ENCODE measurements at places on chromosomes 1 and 21. TPM values are rescaled to one million over a fixed set of nuclear protein-coding genes. Genes with fewer than 3 reads are reported as not detected.

DNA sequence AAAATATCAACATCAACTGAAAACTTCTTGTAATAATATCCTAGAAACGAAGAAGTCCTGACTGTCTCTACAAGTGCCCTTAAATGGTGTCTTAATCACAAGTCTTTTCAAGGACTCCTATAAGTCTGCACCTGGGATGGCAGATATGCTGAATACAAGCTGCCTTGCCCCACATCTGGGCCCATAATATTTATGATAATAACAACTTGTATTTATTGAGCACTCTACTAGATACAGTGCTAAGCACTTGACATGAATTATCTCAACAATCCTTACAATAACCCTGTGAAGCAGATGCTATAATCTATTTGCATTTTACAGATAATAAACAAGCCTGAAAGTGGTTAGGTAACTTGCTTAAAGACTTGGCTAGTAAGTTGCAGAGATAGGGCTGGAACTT, 78.0 kb upstream of the ZNF648 start:
- no peak for DNase-seq

DNA sequence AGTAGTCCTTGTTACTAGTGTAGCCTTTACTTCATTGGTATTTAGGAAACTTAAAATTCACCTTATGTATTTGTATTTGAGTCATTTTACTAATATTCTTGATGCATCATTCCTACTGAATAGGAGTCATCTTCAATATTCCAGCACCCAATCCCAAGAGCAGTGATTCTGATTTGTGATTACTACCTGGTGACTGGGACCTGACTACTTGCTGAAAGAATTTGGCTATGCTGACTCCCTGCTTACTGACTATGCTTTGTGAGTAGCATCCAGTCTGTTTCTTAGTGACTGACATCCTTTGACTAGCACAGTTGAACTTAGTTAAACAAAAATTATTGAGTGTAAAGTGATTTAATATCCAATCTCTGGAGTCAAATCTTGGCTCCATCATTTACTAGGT, 129.9 kb upstream of the NEGR1 start:
- no peak for DNase-seq

Gene CHAF1B
- total RNA-seq, result 0.38 TPM

- DNase-seq, result peak; percentile 56
Measured at GRCh38 chr1:221886743-221887414, 145.0 kb upstream of the DUSP10 start.

Gene LRRC38
- total RNA-seq, result 0.30 TPM

Gene AGBL4
- 0.38 TPM for total RNA-seq

DNA sequence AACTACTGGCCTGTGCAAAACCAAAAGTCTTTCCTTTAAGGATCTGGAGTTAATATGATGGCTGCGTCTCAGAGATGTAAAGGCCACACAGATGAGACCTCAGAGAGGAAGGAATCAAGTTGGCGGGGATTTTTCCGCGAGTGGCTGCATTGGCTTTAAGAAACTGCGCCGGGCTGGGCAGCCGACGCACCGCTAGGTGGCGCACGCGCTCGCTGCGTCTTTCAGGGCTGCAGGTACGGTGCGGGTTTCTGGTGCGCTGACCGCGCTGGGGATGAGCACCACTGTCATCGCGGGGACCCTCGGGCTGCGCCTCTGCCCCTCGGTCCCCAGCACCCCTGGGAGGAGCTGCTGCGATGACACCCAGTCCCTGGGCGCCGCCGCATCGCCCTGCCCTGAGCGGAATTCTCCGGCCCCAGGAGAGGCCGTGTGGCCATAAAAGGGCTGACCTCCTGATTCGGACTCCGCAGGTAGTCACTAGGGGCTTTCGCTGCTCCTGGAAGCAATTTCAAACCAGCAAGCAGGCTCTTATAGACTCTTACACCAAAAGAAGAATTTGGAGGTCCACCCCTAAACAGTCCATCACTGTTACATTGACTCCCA, 241.0 kb downstream of the KCNJ6 start:
- peak; percentile 60 for DNase-seq

DNA sequence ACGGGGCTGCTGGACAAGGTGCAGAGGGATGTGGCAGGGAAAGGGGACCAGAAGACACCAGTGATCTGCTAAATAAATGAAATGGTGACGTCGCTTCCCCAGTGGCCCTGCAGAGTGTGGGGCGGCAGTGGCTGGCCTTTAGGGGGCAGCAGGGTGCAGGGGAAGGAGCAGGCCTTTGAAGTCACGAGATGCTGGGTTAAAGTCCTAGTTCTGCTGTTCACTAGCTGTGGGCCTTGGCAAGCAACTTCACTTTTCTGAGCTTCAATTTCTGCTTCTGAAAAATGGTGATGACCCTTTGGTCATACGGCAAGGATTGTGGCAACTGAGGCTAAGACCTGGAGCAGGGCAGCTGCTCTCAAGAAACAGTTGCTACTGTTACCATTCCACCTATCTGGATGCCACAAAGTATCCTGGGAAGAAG, 9.2 kb upstream of the GALE start:
- peak; percentile 75 for DNase-seq

Gene TRIM58
- 0.16 TPM for total RNA-seq

- DNase-seq, result no peak
Measured at GRCh38 chr1:206682111-206682510, 2.6 kb upstream of the MAPKAPK2 start.

DNA sequence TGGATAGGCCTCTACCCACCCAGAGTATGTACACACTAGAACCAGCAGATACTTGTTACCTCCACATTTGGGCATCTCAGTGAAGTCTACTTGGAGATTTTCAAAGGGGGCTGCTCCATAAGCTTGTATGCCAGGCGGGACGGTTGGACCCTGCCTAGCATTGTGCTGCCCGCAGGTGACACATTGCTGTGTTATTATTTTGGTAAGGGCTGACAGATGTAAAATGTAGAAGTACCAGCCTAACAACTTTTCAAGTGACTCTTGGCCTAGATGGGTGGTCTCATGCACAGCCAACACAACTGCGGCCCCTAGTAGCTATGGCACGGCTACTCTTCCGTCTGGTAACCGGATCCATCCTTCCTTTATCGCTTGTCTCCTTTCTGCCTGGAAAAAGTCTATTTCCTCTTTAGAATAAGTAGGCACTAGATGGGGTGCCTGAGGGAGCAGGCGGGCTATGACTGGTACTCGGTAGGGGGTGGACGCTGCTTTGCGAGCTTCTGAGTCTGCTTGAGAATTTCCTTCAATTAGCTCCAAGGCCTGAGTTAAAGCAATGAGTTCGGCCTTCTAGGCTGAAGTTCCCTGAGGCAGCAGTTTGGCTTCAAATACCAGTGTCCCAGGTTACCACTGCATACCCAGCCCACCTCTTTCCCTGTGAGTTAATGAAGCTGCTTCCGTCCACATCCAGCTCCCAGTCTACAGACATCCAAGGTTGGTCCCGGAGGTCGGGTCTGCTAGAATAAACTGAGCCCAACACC, 405.3 kb downstream of the TGFB2 start:
- DNase-seq, result no peak

- DNase-seq, result no peak
Measured at GRCh38 chr1:77238462-77238861, 19.2 kb upstream of the PIGK start.

Gene LHX8
- total RNA-seq, result not detected

- peak; percentile 42 for DNase-seq
Measured at GRCh38 chr1:177274687-177275211, 104.0 kb downstream of the BRINP2 start.

DNA sequence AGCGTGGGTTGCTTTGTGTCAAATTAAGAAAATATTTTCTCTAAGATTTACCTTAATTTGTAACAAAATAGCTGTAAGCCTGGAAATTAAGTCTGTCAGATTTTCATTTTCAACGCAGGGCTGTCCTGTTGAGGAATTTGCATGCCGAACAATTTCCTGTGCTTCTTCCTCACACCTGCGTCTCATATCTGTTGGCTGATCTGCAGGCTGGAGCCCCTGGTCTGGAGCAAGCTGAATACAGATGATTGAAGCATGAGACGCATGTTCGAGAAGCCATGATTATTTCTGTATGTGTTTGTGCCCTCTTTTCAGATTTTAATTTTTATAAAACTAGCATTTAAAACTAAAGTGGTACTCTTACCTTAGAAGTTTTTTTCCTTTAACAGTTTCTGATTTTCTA, 9.8 kb downstream of the MIXL1 start:
- DNase-seq, result no peak

Gene OR2L13
- total RNA-seq, result not detected

- no peak for DNase-seq
Measured at GRCh38 chr1:219905524-219905923, 22.8 kb downstream of the SLC30A10 start.

DNA sequence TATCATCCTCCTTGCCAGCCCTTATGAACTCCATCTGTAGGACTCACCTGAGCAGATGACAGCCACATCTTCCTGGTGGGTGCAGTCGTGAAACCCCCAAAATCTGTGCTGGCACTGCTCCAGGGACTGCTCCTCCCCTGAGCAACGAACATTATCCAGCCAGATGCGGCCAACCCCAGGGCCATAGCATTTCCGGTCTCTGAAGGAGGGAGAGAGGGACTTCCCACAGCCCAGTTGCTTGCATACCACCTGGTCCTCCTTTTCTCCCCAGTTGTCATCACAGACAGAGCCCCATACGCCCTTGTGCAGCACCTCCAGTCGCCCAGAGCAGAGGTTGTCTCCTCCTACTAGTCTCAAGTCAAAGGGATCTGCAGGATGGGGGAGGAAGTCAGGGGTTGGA, 8.5 kb downstream of the CD5L start:
- DNase-seq, result no peak

Gene RNF186
- total RNA-seq, result not detected

- DNase-seq, result no peak
Measured at GRCh38 chr1:213942061-213942460, 45.7 kb upstream of the PROX1 start.

Gene CADM3
- 3.7 TPM for total RNA-seq

DNA sequence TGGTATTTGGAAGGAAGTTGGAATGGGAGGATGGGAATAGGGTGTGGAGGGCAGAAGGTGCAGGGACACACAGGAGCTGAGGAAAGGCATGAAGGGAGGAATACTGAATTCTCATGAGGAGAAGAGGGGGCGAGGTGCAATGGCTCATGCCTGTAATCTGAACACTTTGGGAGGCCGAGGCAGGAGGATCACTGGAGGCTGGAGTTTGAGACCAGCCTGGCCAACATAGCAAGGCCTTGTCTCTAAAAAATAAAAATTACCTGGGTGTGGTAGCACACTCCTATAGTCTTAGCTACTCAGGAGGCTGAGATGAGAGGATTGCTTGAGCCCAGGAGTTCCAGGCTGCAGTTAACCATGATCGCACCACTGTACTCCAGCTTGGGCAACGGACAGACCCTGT, 117.3 kb downstream of the DTL start:
- DNase-seq, result no peak

DNA sequence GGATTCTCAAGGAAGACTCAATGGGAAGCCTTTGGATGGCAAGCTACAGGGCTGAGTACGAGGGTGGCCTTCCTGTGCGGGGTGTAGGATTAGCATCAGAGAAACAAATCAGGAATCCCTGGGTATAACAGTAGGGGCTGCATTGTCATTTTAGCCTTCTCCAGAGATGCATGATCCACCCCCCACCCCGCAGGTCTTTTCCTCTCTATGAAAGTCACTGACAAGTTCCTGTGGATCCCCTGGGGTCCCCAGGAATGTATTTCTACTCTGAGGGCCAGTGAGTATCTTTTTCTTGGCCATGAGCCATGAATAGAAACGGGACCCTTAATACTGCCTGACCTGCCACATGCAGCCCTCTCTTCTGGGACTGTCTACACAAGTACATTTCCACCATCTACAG, 473.0 kb upstream of the VAMP3 start:
- no peak for DNase-seq

DNA sequence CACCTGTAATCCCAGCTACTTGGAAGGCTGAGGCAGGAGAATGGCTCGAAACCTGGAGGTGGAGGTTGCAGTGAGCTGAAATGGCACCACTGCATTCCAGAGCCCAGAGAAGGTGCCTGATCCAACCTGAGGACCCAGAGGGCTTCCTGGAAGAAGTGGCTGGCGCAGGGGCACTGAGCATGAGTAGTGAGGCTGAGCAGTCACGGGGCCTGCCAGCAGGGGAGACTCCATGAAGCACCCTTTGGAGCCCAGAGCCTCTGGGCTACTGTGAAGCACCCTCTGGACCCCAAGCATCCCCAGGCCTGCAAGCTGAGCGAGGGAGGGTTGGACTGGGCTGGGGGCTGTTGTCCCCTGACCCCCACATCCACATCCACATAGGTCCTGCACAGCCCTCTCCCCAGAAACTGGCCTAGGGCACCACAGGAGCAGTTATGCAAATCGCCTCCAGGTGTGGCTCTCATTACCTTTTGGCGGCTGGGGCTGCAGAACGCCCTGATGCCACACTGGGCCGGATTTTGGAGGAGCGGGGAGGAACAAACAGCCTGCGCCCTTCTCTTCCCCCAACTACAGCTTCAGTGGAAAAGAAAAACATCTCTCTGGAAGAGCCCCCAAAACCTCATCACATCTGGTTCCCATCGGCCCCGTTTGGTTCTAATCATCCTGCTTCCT, 78.2 kb upstream of the TARDBP start:
- DNase-seq, result no peak

Gene SERTAD4
- 4.6 TPM for total RNA-seq

DNA sequence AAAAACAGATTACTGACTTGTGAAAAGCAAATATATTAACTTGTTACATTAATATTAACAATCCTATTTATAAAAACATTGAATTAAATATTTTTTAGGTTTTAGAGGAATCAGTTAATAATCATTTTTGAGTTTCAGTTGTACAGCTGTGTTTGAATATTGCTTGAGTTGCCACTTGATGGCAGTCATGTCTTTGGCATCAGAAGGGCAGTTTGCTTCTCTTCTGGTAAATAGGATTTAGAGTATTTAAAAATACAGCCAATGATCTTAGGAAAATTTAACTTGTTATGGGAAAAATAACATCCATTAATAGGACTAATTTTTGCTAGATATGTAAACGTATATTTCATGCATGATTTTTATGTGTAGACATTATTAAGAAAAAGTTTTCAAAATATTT, 234.1 kb downstream of the NCAM2 start:
- DNase-seq, result no peak

DNA sequence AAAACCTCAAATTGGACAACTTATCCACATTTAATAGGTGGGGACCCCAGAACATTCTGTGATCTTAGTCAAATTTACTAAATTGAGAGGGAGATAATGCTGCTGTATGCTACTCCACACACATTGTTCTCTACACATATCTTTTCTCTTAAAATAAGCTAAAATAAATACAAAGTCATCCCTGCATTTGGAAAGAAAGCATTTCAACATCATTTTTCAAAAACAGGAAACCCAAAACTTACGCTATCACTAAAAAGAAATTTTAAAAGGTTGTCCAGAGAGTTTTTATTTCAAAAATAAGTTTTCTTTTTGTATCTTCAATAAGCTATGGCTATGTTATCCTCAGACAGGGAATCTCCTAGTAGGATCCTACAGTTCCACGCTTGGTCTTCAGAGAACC, 19.5 kb upstream of the OR6N2 start:
- no peak for DNase-seq

DNA sequence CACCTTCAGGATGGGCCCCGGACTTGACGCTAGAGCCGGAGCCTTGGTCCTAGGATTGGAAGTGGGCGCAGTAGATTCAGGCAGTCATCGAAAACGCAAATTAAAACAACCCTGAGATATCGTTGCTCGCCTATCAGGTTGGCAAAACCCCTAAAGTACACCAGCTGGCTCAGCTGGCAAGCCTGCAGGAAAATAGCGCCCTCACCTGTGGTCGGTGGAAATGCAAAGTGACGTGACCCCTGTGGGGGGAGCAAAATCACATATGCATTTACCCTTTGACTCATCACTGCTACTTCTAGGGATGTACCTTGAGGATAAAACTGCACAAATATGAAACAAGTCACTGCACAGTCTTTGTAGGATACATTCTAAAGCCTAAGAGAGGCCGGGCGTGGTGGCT, 170.3 kb upstream of the TMEM51 start:
- DNase-seq, result no peak

Data from left ventricle myocardium inferior (tissue), 1 donor.